ENCODE measurements at places on chromosomes 6 and 20.

DNA sequence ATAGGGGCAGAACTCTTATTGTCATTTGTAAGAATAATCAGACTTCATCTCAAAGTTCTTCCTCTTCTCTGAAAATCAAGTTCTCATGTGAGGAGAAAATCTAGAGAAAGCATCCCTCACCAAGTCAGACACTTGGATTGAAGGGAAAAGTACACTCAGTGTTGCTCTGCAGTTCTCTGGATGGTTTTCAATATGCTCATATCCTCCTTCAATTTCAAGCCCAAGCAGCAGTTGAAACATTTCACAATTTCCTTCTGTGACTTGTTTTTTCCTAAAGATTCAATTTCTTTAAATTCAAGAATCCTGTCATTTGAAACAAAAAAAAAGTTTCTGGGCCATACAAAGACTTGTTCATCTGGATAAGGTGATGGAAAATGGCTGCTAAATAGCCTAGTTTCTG lies 140.2 kb upstream of the AHI1 start:
- DNase-seq, result no peak

DNA sequence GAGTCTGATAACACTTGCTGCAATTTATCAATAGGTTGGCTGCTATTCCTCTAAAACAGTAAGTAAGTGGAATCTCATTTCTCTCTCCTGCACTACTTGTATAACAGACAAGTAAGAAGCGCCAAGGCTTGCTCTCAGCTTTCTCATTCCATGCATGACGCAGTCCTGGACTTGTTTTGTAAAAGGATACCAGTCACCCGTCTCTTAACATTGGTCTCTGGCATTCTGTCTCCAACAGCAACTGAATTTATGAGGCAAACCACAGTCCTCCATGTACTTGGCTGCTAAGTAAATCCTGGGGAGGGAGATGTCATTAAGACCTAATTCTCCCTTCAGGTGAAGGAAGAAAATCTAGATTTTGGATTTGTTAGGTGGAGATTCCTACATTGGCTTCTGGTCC lies 115.4 kb downstream of the OPN5 start:
- no peak for DNase-seq

GRCh38 chr6:122081921-122082320 lies 317.5 kb upstream of the HSF2 start:
- DNase-seq, result no peak

- no peak for DNase-seq
Measured at GRCh38 chr6:46581459-46582177, 71.0 kb downstream of the CYP39A1 start.

GRCh38 chr20:38805958-38806854 lies 709 bp downstream of the PPP1R16B start:
- no peak for DNase-seq

- DNase-seq, result no peak
Measured at GRCh38 chr6:1736346-1737105, 126.8 kb downstream of the FOXC1 start.

GRCh38 chr6:14129575-14129974 lies 12.0 kb downstream of the CD83 start:
- no peak for DNase-seq

All from hematopoietic multipotent progenitor cell treated with erythropoietin and hydrocortisone succinate and interleukin-3 and kit ligand, for 17 days (in vitro differentiated cells).